Natural killer cell (primary cell): ENCODE measurements at places on chromosomes 16 and 17.

GRCh38 chr16:57126411-57126810 is 34.0 kb downstream of the CPNE2 start:
- no peak overlapping the region for H3K4me3 ChIP-seq
- no peak overlapping the region for H3K27ac ChIP-seq
- DNase-seq = peak; percentile 35
- H3K27me3 ChIP-seq = no peaks in the 10 kb centered on the region

DNA sequence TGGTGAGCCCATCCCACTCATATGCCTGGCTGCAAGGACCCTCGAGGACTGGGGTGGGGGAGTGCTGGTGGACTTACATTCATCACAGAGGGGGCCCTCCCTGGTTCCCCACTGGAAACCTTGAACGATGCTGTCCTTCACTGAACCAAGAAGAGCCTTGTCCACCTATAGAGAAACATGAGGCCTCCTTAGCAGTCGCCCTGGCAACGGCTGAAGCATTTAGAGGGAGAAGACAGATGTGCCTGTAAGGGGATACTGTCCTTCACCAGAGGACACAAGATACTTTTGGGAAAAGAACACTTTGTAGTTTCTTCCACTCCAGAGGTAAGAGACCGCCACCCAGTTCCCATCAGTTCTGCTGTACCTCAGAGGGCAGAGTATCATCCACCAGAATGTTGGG is 6.5 kb downstream of the HIGD1B start:
- H3K27ac ChIP-seq = no peak overlapping the region
- H3K27me3 ChIP-seq = no peaks in the 10 kb centered on the region
- DNase-seq = no peak
- H3K36me3 ChIP-seq = peaks cover 75% of the 10 kb centered on the region
- no peaks in the 10 kb centered on the region for H3K4me1 ChIP-seq
- H3K4me3 ChIP-seq = no peak overlapping the region

GRCh38 chr17:9843152-9844010 is 17.7 kb downstream of the GLP2R start:
- no peak overlapping the region for H3K27ac ChIP-seq
- no peaks in the 10 kb centered on the region for H3K4me1 ChIP-seq
- H3K36me3 ChIP-seq = no peaks in the 10 kb centered on the region
- no peak overlapping the region for H3K4me3 ChIP-seq
- H3K27me3 ChIP-seq = no peaks in the 10 kb centered on the region

- no peaks in the 10 kb centered on the region for H3K27me3 ChIP-seq
- no peak overlapping the region for H3K27ac ChIP-seq
- H3K4me3 ChIP-seq = peak overlapping the region; percentile 72
- H3K4me1 ChIP-seq = peaks cover 80% of the 10 kb centered on the region
- no peak for DNase-seq
- H3K36me3 ChIP-seq = peaks cover 21% of the 10 kb centered on the region
Measured at GRCh38 chr17:2797637-2798036, 1.4 kb downstream of the RAP1GAP2 start.

GRCh38 chr16:12602811-12603698 is 200.6 kb downstream of the CPPED1 start:
- no peaks in the 10 kb centered on the region for H3K36me3 ChIP-seq
- H3K27me3 ChIP-seq = no peaks in the 10 kb centered on the region
- H3K4me3 ChIP-seq = no peak overlapping the region

DNA sequence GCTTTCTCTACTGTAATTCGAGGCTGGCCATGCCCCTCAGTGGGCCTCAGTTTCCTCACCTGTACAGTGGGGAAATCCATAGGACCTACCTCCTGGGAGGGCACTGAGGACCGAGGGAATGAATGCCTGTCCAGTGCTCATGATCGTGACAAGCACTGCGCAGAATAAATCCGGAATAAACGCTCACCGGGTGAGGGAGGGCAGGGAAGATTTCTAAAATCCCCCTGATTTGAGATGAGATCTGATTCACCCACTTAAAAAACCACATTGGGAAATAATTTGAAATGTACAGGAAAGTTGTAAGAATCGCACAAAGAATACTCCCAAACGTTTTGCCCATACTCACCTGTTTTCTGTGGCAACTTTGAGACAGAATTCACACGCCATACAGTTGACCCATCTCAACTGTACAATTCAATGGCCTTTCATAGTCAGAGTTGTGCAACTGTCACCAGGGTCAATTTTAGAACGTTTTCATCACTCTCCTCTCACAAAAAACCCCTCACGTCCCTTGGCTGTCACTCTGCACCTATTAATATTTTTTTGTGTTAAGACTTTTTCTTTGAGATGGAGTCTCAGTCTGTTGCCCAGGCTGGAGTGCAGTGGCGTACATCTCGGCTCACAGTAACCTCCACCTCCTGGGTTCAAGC is 49.8 kb downstream of the IRF8 start:
- H3K27ac ChIP-seq = no peak overlapping the region
- H3K27me3 ChIP-seq = no peaks in the 10 kb centered on the region
- no peak overlapping the region for H3K4me3 ChIP-seq
- DNase-seq = no peak

GRCh38 chr16:88938777-88939244 is 38.2 kb downstream of the CBFA2T3 start:
- peaks cover 64% of the 10 kb centered on the region for H3K4me1 ChIP-seq
- no peak overlapping the region for H3K4me3 ChIP-seq
- no peak for DNase-seq
- peaks cover 20% of the 10 kb centered on the region for H3K27me3 ChIP-seq
- no peaks in the 10 kb centered on the region for H3K36me3 ChIP-seq

GRCh38 chr17:1006054-1006453 is 9.1 kb downstream of the TIMM22 start:
- H3K36me3 ChIP-seq = peaks cover 83% of the 10 kb centered on the region
- H3K4me1 ChIP-seq = no peaks in the 10 kb centered on the region

GRCh38 chr17:42116705-42117396 is 4.3 kb downstream of the KAT2A start:
- peak; percentile 92 for DNase-seq
- H3K4me3 ChIP-seq = no peak overlapping the region
- H3K27ac ChIP-seq = peak overlapping the region; percentile 39
- peaks cover 40% of the 10 kb centered on the region for H3K4me1 ChIP-seq

- no peak overlapping the region for H3K4me3 ChIP-seq
- H3K27ac ChIP-seq = no peak overlapping the region
- no peaks in the 10 kb centered on the region for H3K27me3 ChIP-seq
- no peaks in the 10 kb centered on the region for H3K36me3 ChIP-seq
Measured at GRCh38 chr17:50893183-50893993, 27.2 kb upstream of the TOB1 start.

- H3K36me3 ChIP-seq = no peaks in the 10 kb centered on the region
- H3K4me1 ChIP-seq = peaks cover 19% of the 10 kb centered on the region
- peak overlapping the region; percentile 53 for H3K4me3 ChIP-seq
- H3K27me3 ChIP-seq = peaks cover 7% of the 10 kb centered on the region
- no peak for DNase-seq
- no peak overlapping the region for H3K27ac ChIP-seq
Measured at GRCh38 chr16:74999219-74999608, 390 bp downstream of the ZNRF1 start.

GRCh38 chr16:30953511-30954124 is 3.9 kb upstream of the SETD1A start:
- no peaks in the 10 kb centered on the region for H3K27me3 ChIP-seq
- no peak overlapping the region for H3K4me3 ChIP-seq
- H3K36me3 ChIP-seq = no peaks in the 10 kb centered on the region
- H3K27ac ChIP-seq = no peak overlapping the region
- DNase-seq = peak; percentile 41

DNA sequence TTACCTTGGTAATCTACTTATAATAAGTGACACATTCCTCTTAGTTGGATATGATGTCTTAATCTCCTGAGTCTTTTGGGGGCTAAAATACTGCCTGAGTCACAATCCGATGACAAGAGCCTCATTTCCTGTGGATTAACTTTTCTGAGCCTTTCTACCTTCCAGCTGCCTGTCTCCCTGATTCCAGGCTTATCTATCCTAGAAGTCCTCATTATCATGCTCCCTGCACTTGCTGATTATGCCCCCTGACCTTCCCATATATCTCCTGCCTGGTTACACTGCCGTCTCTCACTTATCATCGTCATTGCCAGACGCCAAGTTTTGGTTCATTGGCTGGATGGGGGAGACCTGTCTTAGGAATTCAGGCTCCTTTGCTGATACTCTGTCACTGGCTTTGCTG is 727.4 kb upstream of the CA10 start:
- no peaks in the 10 kb centered on the region for H3K36me3 ChIP-seq
- no peak overlapping the region for H3K27ac ChIP-seq
- H3K4me3 ChIP-seq = no peak overlapping the region
- no peak for DNase-seq

DNA sequence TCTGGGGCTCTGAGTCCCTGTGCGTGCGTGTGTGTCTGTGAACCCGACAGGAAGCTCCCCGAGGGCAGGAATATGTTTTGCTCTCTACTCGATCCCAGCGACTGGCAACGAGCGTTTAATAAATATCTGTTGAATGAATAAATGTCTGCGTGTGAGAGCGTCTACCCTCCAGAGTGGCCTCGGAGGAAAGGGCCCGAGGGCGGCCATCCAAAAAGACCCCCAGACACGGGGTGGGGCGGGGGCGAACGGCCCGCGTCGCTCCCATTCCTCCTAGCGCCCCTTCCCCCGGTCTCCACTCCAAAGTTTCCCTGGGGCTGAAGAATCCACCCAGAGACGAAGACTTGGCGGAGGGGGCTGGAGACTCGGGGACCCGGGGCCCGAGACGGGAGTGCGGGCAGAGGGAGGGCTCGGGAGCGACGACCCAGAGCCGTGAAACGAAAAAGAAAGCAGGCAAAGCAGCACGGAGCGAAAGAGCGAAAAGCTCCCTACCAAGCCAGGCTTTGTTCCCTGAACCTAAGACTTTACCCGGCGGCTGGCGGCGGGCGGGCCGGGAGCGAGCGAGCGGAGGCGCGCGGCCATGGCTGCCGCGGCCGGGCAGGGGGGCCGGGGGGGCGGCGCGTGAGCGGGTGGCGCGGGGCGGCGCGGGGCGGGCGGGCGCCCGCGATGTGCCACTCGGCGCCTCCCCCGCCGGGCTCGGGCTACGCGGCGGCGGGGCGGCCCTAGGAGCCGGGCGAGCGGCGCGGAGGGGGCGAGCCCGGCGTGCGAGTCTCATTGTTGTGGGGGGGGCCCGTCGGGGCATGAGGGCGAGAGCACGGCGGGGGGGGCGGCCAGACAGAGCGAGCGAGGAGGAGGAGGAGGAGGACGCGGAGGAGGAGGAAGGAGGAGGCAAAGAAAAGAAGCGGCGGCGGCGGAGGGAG is at the start of gene MLLT6:
Gene MLLT6 (plus strand): TSS at position 668 of the 917 bp plus-strand sequence. CDS start 360 bp downstream, outside the sequence.
- peak within 1 kb of the TSS; percentile 77 for H3K4me3 ChIP-seq
- no peaks in the 10 kb centered on the region for H3K27me3 ChIP-seq
- H3K4me1 ChIP-seq = peaks cover 74% of the 10 kb centered on the region
- H3K36me3 ChIP-seq = peaks cover 23% of the 10 kb centered on the region
- H3K27ac ChIP-seq = peak within 1 kb of the TSS; percentile 95
- peak; percentile 76 for DNase-seq

GRCh38 chr17:14197586-14197985 is 39.1 kb downstream of the CDRT15 start:
- H3K4me1 ChIP-seq = peaks cover 83% of the 10 kb centered on the region
- no peaks in the 10 kb centered on the region for H3K36me3 ChIP-seq
- no peaks in the 10 kb centered on the region for H3K27me3 ChIP-seq
- peak overlapping the region; percentile 79 for H3K27ac ChIP-seq

GRCh38 chr17:34319039-34319483 is at the start of gene CCL8:
CCL8 (plus strand) TSS chr17:34319435; CDS start chr17:34319502, 67 bp downstream.
- no peak for DNase-seq
- H3K27ac ChIP-seq = no peak within 1 kb of the TSS
- no peaks in the 10 kb centered on the region for H3K36me3 ChIP-seq
- no peaks in the 10 kb centered on the region for H3K27me3 ChIP-seq

DNA sequence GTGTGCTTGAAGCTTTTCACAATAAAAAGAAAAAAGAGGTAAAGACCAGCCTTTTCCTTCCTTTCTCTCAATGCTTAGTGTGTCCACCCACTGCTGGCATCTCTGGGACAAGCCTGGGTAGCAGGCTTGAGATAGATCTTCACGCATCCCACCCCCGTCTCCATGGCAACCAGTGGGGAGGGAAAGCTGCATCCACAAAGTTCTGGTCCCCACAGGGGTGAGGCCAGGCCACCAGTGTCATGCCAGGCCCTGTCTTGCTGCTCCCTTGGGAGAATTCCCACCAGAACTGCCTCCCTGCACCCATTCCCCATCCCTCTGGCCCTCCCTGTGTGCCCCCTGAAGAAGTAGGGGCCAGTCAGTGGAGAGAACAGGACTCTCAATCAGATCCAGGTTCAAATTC is 259.9 kb downstream of the MRTFB start:
- H3K36me3 ChIP-seq = no peaks in the 10 kb centered on the region
- no peaks in the 10 kb centered on the region for H3K27me3 ChIP-seq
- no peak overlapping the region for H3K4me3 ChIP-seq
- no peaks in the 10 kb centered on the region for H3K4me1 ChIP-seq
- no peak for DNase-seq
